ENCODE measurements at places on chromosomes 11 and 22.

GRCh38 chr22:23767303-23767672 is 484 bp downstream of the CHCHD10 start:
- no peak for DNase-seq

GRCh38 chr11:41461057-41461681 is 1.7 kb upstream of the LRRC4C start:
- DNase-seq, result peak; percentile 25

- no peak for DNase-seq
Measured at GRCh38 chr11:47395223-47396048, 13.0 kb upstream of the SLC39A13 start.

DNA sequence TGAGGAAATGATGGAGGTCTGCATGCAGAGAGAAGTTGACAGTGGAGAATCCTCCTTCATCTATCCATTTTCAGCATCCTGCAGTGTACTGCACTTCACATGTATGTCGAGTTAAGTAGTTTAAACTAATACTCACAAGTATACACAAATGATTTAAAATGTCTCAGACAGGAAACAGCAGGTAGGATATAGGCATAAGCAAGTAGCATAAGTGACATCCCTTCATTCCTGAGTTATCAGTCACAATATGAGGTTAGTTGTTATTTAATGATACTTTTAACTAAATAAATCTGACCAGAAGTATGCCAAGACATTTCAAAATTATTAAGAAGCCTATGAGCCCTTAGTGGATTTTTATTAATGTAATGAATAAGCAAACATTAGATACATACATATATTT is 37.4 kb downstream of the MTMR2 start:
- no peak for DNase-seq

DNA sequence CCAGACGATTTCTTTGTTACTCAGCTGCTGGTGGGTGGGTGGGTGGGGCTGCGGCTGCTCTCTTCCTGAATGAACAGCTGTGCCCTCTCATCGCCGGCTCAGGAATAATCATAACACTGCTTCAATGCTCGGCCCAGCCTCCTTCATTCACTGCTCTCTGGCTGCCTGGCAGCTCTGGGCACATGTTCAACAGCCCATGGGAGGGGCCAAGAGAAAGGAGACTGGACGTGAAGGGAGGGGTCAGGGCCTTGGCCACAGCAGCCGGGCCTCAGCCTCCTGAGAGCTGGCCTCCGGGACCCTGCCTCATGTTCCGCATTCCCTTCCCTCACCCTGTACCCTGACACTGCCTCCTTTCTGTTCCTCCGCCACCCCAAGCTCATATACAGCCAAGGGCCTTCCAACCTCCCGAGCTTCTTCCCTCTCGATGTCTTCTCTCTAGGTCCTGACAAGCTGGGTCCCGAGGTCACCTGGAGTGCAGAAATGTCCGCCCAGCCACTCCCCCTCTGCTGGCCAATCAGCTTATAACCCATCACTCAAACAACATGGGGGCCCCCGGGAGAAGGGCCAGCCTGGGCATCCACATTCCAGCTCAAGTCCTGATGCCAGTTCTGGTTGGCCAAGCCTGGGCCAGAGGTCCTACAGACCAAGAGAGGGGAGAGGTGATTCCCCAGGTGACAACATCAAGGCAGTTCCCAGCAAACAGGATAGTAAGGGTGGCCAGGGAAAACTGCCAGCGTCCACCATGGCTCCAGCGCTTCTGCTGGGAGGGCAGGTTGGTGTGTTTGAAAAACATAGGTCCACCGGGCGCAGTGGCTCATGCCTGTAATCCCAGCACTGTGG is 3.2 kb upstream of the CSDC2 start:
- DNase-seq, result peak; percentile 94

DNA sequence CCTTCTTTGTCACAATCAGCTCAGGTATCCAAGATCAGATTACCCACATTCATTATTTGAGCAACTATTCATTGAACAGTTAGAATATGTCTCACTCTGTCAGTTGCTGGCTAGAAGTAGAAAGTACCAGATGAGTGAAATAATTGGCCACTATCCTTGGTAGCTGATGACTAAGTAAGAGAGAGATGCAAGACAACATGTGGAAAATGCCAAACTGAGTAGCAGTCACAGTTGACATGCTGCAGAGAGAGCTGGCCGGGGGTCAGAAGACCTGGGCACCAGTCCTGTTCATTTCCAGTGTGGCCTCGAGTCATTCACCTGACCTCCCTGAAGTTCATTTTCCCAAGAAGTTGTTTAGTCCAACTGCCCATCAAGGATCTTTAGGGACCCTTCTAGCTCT is 22.5 kb upstream of the SMIM35 start:
- DNase-seq, result peak; percentile 8

DNA sequence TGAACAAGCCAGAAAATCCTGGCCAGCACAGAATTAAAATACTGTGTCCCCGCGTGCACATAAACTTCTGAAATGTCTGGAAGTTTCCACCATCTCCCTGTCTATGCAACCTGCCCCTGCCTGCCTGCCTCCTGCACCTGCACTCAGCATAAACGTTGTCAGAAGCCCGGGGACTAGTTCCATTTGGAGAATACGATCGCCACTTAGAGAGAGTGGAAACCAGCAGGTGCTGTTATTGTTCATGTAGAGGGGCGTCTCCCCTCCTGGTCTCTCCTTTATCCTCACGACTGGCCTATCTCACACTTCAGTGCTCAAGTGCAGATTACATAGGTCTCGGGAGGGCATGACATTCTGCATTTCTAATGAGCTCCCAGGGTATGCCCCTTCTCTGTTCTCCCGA is 35.6 kb downstream of the MPPED1 start:
- no peak for DNase-seq

Data from fibroblast of pulmonary artery (primary cell).